ENCODE measurements at places on chromosomes 1 and 21.

DNA sequence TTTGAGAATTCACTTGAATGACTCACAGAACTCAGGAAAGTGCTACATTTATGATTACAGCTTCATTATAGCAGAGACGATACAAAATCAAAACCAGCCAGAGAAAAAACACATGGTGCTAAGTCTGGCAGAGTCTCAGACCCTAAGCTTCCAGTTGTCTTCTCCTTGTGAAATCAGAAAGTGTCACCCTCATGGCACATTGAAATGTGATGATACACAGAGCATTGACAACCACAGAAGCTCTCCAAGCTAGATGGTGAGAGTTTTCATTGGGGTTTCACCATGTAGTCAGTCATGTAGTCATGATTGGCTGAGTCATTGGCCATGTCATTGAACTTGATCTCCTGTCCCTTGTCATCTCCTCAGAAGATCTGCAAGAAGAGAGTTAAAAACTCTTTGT, 526.6 kb downstream of the MRPL39 start:
- no peak for DNase-seq

GRCh38 chr21:41576013-41576615, 68.2 kb upstream of the TMPRSS2 start:
- no peak for DNase-seq

DNA sequence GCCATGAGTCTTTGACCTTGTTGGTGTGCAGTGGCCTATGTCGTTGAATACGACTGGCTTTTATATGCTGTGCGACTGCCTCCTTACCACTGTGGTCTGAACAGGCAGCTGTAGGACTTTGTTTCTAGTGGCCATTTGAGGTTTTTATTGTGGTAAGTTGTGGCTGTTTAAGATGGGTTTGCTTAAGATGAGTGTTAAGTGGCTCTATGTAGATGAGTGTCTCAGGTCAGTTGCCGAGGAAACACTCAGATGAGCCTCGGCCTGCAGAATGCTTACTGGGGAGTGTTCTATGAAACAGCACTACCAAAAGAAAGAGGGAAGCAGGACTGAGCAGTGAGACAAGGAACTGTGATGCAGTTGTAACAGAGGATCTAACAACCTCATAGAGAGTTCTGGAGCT, 14.9 kb upstream of the CD1C start:
- DNase-seq, result no peak

GRCh38 chr1:54017979-54018378, at the start of gene LDLRAD1:
Gene LDLRAD1, minus strand, starts transcription at chr1:54018186. Its CDS starts 74 bp downstream, at chr1:54018112.
- DNase-seq, result no peak

GRCh38 chr1:244945109-244945671, 80.8 kb upstream of the HNRNPU start:
- DNase-seq, result no peak

DNA sequence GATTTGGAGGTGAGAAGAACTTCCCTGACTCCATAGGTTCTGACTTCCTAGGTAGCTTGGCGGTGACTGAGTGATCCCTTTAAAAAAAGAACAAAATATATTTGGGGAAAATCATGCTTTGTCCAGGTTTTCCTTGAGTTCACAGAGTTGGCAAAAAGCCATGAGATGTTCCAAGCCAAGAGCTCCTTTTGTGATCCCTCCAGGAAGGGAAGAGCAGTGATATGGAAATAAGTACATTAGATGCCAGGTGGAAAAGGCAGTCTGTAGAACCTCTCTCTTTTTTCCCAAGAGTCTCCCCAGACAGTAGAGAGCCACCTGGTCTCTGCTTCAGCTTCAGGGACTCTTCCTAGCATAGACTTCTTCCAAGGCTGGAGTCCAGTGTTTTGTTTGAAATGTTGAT, 10.2 kb downstream of the TLCD4 start:
- DNase-seq, result no peak

GRCh38 chr21:42499444-42500112, 3.6 kb upstream of the RSPH1 start:
- no peak for DNase-seq

- DNase-seq, result peak; percentile 59
These were observed 50.4 kb downstream of the TENT5C start for GRCh38 chr1:117656202-117656641.

GRCh38 chr1:107920999-107921398, 44.0 kb downstream of the VAV3 start:
- no peak for DNase-seq

DNA sequence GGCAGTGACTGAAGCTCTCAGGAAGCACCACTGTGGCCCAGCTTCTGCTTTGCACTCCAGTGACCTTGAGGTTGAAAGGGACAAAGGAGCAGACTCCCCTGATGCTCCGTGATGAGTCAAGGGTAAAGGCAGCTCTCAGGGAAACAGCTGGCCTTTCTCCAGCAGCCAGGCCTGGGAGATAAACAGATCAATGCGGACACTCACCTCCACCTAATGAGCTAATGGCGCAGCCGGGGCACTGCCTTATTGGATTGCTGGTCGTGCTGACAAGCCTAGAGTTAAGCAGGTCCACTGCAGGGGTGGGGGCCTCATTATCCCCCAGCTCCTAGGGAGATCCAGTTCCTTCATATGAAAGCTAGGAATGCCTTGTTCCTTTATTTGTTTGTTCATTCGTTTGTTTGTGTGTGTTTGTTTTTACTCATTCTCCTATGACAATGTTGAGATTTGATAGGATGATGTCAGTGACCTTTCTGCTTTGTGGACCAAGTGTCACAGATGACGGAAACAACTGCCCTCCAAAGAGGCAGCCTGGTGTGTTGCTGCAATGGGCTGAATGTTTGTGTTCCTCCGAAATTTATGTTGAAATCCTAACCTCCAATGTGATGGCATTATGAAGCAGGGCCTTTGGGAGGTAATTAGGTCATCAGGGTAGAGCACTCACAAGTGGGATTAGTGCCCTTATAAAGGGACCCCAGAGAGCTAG, 141.4 kb upstream of the BEND5 start:
- DNase-seq, result no peak

GRCh38 chr1:3544040-3544977, 67.0 kb downstream of the MEGF6 start:
- no peak for DNase-seq

GRCh38 chr1:15916417-15916816, 59.5 kb downstream of the ZBTB17 start:
- no peak for DNase-seq

DNA sequence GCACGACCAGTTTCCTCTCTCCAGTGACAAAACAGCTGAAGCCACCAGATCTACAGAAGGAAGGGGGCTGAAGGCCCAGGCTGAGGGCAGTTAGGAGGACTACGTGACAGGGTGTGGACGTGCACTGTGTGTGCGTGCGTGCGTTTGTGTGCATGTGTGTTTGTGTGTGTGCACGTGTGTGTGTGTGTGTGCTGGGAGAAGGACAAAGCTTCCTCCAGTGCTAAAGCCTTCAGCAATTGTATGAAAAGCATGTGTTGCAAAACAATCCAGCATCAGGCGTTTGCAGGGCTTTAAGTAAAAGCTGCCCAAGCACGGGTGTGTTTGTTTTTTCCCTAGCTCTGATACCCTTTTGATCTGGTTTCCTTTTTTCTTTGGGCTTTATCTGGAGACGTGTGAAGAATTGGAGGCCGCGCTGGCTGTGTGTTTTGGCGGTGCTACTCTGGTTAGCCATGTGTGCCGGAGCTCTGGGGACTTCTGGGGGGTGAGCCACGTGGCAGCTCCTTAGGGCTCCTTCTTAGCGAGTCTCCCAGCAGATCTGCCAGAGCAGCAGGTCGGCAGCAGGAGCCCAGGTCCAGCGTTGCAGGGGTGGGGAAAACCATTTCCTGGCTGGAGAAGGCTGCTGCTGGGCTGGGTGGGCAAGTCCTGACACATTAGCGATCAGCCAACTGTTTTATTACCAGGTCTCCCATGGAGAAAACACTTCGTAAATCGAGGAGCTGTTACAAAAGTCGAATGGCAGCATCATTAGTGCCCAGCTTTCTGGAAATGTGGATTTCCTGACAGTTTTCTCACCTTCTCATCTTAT, 73.4 kb downstream of the UCK2 start:
- DNase-seq, result no peak

DNA sequence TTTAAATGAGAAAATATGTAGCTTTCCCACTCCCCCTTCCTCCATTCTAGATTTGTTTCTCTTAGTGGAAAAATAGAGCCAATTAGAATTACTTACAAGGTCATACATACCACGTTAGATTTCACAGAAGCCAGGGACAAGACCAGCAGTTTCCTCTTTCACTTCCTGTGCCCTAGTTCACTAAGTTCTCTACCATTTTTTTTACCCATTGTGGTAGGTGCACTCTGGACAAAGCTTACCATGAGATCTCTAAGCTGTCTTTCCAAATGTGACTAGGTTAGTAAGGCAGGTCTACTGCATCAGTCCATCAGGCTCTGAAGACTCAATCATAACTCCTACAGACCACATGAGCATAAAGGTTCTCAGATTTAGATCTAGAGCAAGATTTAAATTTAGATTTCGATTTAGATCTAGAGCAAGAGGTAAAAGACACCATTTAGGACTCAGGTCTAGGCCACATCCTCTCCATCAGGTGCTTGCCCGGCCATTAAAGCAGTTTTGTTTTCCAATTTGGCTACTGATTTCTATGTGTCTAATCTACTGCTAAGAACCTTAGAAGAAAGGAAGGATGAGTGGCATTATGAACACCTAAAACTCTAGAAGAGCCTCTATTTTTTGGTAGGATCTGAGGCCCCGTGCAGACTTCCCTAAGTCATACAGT, 235.3 kb downstream of the FAF1 start:
- no peak for DNase-seq

GRCh38 chr21:42751866-42752265, 98.4 kb downstream of the PDE9A start:
- no peak for DNase-seq

DNA sequence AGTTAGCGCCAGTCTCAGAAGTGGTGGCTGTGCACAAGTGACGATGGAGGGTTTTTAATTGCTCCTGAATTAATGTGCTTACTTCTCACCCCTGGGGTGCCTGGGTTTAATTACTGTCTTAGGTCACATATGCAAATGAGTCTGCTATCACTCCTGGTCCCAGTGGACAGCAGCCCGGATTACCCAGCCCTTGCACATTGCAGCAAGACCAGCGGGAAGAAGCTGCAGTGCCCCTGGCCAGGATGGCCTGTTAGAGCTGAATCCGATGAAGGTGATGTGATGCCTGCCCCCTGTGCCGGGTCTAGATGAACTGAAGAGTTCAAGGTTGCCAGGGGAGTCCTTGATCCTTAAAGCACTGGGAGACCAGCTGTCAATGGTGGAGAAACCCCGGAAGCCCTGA, 24.2 kb downstream of the ENO1 start:
- DNase-seq, result no peak

Data from stimulated activated CD8-positive, alpha-beta memory T cell treated with anti-CD3 and anti-CD28 coated beads, Interleukin-7, amount 100 ng/mL, for 24 hours (primary cell).